ENCODE measurements at places on chromosomes 7 and 10.

GRCh38 chr10:78974617-78975317 lies 94.0 kb upstream of the ZMIZ1 start:
- no peak for DNase-seq

GRCh38 chr7:66921396-66921917 lies 432 bp downstream of the TMEM248 start:
- DNase-seq, result peak; percentile 41

- no peak for DNase-seq
Observed at GRCh38 chr7:155769701-155770100, 42.6 kb downstream of the SHH start.

- DNase-seq, result no peak
Observed at GRCh38 chr10:26983156-26983555, 117.1 kb downstream of the ANKRD26 start.

- DNase-seq, result no peak
Observed at GRCh38 chr10:11082526-11082925, 64.9 kb downstream of the CELF2 start.

DNA sequence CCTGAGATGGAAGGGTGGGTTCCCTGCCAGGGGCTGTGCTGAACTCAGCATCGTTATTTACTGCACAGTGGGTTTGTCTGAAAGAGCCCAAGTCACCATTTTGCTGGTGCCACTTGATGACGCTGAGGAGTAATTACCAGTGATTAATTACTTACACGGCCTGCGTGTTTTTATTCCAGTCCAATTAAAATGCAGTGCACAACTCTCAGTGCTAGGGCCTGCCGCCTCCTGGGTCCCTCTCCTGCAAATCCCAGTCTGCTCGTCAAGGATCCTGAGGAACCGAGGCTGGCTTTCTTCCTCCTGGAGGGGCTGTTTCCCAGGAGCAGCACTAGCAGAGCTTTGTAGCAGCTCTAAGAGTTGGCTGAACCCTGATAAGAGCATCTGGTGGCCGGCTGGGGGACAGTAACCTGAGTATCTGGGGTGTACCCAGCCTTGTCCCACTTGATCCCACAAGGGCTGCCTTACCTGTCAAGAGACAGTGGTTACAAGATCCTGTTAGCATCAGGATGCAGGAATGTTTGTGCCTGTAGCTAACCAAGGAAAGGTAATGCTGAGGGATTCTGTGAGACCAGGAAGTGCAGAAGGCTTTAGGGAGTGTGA lies 45.1 kb upstream of the LRRC4 start:
- no peak for DNase-seq

GRCh38 chr7:85776691-85777345 lies 590.0 kb upstream of the SEMA3D start:
- DNase-seq, result no peak

GRCh38 chr10:3031490-3031889 lies 35.9 kb upstream of the PFKP start:
- DNase-seq, result peak; percentile 34

GRCh38 chr7:101934618-101935017 lies 117.2 kb downstream of the CUX1 start:
- DNase-seq, result no peak

GRCh38 chr7:34111031-34111430 lies 205.7 kb downstream of the BMPER start:
- no peak for DNase-seq

DNA sequence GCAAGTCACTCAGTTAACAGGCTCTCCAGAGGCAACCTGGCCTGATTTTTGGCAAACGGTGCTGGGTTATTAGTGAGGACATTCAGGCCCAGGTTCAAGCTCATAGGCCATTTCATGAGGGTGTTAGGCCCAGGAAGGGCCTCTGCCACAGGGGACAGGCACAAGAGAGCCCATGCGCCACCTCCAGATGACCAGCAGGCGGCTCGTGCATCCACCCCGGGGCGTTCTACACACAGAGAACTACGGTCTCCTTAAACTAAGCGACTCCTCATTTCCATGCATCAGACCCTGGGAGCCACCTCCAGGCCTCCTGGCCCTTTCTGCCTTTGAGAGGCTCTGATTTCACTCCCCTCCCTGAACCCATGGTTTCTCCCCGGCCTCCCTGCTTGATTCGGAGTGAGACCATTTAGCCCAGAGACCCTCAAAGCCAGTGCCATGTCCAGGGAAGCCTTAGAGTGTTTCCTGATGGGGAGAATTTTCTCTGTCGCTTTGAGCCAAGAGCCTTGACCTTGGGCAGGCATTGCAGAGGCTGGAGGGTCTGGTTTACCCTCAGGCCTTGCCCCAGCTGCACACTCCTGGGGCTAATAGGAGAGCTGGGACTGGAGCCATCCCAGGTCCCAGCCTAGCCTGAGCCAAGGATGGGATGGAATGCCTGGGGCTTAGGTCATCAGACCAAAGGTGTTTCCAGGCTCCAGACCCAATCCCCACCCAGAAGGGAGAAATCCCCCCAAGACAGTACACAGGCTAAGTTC lies 188.0 kb downstream of the GRID1 start:
- peak; percentile 60 for DNase-seq

- DNase-seq, result no peak
Observed at GRCh38 chr7:22900101-22900500, 77.5 kb upstream of the TOMM7 start.

- no peak for DNase-seq
Observed at GRCh38 chr7:65390588-65390987, 16.9 kb downstream of the ZNF92 start.

GRCh38 chr10:66187053-66187733 lies 738.6 kb upstream of the LRRTM3 start:
- DNase-seq, result no peak

- DNase-seq, result peak; percentile 64
Observed at GRCh38 chr7:27187475-27188385, 2.7 kb upstream of the HOXA11 start.

DNA sequence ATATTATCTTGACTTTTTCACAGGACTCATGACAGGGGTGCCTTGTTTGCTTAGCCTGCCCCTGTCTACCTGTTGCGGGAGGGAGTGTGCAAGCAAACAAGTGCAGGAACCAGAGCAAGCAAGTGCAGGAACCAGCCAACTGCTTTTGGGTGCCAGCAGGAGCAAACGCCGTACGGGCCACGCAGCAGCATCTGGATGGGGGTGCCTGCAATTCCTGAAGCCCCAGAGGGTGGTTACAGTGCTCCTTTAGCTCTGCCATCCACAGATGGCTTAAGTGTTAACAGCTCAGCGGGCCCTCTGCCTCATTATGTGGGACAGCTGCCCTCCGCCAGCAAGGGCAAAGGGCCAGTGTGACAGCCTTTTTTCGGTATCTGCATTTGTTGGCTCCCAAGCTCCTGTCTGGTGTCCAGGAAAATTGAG lies 83.5 kb downstream of the MICU1 start:
- no peak for DNase-seq

DNA sequence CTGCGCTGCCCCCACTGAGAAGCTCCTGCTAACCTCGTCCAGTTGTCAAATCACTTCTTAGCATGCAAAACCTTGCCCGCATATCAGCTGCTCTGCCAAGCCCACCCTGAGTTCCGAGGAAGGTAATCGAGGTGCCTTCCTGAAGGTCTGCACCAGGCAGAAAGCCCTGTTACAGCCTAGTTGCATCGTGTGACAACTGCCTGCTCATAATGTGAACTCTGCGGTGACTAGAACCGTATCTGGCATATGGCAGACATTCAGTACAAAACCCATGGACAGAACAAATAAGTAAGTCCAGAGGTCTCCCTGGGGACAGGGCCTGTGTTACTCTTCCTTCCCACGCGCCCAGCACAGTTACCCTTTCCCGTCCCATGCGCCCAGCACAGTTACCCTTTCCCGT lies 394.3 kb downstream of the DNAJB6 start:
- no peak for DNase-seq

- no peak for DNase-seq
Observed at GRCh38 chr7:116940689-116941370, 12.5 kb upstream of the ST7 start.

- peak; percentile 71 for DNase-seq
Observed at GRCh38 chr7:22001345-22002004, 55.8 kb upstream of the CDCA7L start.

DNA sequence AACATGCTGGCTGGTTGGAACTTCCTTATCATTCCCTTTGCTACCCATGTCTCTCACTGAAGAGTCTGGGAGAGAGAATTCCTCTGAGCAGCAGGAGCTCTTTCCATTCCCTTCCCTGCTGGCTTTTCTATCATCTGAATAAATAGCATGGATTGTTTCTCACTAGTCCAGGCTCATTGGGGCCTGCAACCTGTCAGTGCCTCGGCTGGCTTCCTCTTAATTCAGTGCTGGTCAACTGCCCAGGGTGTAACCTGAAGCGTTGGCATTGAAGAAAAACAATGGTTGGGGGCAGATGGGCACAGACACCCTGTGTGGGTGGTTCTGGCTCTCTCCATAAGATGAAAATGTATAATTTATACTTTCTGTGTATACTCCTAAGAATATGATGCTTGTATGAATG lies 155.6 kb downstream of the ANLN start:
- DNase-seq, result no peak

- DNase-seq, result no peak
Observed at GRCh38 chr7:131431289-131431688, 103.6 kb downstream of the MKLN1 start.
